ENCODE measurements at places on chromosomes 16 and 17.

DNA sequence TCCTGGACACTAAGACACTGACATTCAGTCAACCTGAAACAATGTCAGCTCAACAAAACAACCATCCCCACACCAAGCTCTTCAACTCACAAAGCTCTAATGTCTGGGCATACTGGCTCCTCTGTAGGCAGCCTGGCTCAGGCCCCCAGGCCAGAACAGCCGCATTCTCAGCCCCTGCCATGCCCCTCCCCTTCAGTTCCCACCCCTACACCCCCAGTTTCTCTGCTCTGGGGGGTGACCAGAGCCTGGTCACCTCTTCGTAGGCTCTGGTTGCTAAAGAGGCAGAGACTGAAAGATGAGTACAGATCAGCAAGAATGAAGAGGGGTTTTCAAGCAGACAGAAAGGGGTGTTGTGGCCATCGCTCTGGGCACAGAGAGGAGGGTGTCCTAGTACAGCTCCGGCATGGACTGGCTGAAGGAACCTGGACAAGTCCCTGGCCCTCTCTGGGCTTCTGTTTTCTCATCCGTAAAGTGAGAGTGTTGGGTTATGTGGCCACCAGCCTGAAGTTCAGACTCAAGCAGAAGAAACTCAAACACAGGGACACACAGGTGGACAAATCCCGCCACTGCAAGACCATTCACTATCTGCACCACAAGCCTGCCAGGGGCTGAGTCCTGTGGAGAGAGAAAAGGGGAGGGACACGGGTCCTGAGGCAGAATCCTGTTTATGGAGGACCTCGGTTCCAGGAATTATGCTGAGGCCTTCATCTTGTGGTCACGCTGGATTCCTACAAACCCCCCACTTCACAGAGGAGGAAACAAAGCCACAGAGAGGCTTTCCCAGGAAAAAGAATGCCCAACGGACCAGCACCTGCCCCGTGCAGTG, 987 bp upstream of the SLC4A1 start:
- no peak for DNase-seq

- DNase-seq = no peak
These were observed 22.9 kb upstream of the APPBP2 start for GRCh38 chr17:60548990-60549389.

GRCh38 chr16:70433458-70434103, 5.3 kb downstream of the ST3GAL2 start:
- no peak for DNase-seq

GRCh38 chr16:84303023-84303422, 8.3 kb downstream of the WFDC1 start:
- DNase-seq = no peak

- peak; percentile 65 for DNase-seq
These were observed 53.7 kb downstream of the SNX20 start for GRCh38 chr16:50627419-50627818.

DNA sequence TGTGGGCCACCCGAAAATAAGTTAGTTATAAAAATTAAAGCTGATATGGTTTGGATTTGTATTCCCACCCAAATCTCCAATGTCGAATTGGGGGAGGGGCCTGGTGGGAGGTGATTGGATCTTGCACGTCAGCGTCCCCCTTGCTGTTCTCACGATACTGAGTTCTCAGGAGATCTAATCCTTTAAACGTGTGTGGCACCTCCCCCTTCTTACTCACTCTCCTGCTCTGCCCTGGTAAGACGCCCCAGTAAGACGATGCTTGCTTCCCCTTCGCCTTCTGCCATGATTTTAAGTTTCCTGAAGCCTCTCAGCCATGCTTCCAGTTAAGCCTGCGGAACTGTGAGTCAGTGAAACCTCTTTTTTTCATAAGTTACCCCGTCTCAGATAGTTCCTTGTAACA, 35.4 kb downstream of the SYCE1L start:
- no peak for DNase-seq

DNA sequence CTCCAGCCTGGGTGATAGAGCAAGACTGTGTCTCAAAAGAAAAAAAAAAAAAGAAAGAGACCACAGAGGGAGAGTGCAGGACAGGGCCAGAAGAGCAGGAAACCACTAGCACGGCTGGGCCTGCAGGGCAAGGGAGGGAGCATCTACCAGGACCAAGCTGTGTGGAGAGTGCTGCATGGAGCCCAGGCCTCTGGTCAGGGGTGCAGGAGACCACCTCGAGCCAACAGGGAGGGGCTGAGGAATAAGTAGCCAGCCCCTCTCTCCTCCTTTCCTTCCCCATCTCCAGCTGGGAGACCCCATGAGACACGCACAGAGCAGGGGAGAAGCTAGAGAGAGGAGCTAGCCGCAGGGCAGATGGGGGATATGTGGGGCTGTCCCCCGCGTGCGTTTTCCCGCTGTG, 67.0 kb upstream of the DNAH17 start:
- no peak for DNase-seq

- no peak for DNase-seq
These were observed 79.0 kb upstream of the SMURF2 start for GRCh38 chr17:64741038-64741641.

DNA sequence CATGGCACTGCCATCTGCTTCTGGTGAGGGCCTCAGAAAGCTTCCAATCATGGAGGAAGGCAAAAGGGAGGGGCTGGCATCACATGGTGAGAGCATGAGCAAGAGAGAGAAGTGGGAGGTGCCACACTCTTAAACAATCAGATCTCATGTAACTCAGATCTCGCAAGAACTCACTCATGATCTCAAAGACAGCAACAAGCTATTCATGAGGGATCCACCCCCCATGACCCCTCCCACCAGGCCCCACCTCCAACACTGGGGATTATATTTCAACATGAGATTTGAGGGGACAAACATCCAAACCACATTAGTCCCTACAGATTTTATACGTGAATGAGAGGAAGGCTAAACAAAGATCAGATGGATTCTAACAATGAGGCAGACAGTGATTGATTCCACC, 8.9 kb upstream of the TMEM132E start:
- DNase-seq = no peak

- DNase-seq = peak; percentile 86
These were observed 5.5 kb downstream of the GAS2L2 start for GRCh38 chr17:35747540-35748017.

- DNase-seq = no peak
These were observed 345.4 kb downstream of the SOX9 start for GRCh38 chr17:72466199-72466598.

DNA sequence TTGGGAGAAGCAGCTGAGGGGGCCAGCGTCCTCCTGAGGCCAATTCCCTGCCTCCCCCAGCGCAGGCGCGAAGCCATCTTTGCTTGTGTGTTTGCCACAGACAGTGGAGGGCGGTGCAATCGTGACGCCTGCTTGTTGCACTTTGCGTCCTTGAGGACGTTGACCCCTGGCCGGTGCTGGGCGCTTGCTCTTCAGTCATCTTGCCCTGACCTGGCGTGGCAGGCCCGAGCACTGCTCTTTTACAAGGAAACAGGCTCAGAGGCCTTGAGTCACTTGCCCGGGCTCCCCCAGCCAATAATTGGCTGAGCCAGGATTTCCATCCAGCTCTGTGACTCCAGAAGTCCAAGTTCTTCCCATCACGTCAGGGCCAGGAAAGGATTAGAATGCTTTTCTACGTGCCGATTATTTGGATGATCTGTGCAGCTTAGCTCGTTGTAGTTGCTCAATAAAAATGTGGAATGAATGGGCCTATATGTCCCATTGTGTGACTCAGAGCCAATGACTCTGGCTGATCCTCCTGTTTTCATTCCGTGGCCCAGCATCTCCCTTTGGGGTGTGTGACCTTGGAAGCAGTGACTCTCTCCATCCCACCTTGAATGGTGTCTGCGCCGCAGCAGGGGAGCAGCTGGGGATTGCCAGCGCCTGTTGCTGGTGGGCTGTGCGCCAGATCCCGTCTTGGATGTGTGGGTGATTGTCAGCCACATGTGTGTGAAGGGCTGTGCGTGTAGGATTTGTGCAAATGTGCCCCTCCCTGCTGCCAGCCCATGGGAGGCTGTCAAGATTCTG, 214.1 kb downstream of the SEC14L1 start:
- DNase-seq = no peak

- no peak for DNase-seq
These were observed 8.6 kb downstream of the CARHSP1 start for GRCh38 chr16:8859913-8860881.

DNA sequence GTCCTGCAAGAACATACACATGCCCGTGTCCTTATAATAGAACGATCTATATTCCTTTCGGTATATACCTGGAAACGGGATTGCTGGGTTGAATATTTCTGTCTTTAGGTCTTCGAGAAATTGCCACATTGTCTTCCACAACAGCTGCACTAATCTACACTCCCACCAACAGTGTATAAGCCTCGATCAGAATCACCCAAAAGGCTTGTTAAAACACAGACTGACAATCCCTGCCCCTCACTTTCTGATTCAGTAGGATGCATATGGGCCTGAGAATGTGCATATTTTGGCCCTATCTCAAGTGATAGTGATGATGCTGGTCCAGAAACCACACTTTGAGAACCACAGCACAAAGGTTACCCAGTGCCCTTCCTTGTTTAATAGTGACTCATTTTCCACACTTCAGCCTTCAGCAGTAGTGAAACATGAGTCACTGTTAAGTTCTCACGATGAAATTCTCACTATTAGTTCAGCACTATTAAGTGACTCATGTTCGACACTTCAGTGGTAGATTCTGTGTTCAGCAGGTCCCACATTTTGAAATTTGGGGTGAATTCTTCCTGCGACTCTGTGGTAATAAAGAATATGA, 215.6 kb downstream of the GRIN2A start:
- no peak for DNase-seq

- no peak for DNase-seq
These were observed 16.0 kb upstream of the HEATR6 start for GRCh38 chr17:60094754-60095153.

DNA sequence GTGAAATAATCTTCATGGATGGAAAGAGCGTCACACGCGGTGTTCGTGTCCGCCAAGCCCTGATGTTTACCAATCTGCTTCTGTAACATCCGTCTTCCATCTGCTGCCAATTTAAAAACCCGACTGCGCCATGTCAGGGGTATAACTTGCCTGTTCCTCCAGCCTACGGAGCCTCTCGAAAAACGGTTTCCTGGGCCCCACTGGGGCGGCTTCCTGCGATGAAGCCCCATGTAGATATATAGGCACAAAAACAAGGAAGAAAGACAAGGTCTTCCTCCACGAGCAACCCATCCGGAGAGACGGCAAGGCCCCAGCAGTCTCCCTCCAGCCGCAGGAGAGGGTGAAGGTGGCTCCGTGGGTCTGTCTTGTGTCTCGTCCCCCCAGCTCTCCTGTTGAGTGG, at the start of gene PTX4:
TSS of gene PTX4 (minus strand) at position 326 of the 400 bp plus-strand sequence. CDS start at position 291, 35 bp downstream.
- DNase-seq = no peak

DNA sequence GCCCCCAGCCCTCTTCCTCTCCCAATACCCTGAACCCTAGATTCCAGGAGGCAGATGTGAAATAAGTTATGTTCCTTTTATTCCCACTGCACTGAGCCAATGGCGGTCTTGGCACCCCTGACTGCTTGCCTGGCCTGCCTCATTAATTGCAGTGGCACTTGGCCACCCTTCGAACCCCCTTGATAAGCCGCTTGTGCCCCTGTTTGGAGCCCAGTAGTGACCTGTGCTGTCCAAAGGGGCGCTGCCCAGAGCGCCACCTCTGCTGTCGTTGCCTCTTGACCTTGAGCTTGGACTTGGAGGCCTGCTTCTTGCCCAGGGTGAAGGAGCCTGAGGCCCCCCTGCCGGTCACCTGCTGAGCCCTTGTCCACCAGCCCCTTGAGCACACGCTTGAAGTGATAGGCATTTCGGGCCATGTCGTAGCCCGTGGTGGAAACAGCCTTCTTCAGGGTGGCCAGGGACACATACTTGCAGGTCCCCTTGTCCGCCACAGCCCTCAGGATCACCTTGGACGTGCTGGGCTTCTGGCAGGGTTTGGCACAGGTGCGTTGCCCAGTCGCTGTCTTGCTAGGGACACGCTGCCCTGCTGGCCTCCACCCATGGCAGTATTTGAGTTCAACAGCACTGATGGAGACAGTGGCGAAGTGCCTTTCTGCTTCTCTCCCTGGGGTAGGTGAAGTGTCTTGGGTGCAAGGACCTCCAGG, 5.7 kb downstream of the SGCA start:
- DNase-seq = no peak

DNA sequence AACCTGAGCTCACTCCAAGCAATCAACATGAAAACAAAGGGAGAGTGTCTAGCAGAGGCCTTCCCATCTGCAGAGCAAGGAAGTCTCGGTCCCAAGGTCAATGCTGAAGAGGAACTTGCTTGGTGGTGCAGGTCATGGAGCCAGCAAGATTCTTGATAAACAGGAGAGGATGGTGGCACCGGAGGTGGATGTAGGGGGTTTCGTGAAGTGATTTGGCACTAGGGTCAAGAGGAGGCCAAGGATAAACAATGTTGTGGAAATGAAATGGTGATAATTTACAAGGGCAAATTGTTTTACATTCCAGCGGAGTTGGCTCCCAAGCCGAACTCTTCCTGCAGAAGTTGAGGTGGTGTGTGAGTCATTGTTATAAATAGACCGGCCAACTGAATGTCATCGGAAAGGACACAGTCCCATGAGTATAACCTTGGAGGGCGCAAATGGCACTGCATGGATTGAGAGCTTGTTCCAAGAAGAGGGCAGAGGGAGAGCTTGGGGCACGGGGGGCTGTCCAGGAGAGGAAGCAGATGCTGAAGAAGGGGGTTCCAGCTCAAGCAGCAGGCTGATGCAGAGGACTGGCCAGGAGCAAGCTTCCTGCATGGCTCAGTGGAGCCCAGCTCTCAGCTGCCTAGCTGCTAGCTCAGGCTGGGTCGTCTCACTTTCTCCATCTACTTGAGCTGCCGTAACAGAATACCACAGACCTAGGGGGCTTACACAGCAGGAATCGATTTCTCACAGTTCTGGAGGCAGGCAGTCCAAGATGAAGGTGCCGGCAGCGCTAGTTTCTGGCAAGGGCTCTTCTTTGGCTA, 136.6 kb downstream of the COPRS start:
- no peak for DNase-seq

DNA sequence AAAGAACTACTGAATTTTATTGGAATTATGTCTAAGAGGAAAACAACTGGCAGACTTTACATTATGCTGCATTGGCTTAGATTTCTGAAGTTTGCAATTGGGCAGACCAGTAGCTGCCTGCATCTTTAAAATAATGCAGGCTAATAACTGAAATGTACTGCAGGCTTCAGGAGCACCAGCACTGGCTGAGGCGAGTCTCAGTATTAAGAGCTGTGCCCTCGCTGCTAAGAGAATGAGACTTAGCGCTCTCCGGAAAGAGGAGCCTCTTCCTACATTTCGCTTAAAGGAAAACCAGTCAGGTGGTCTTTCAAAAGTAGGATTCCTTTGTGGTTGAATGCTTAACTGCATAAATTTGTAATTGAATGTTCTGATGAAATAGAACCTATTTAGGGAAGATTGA, 885 bp downstream of the CNTNAP4 start:
- no peak for DNase-seq

- DNase-seq = peak; percentile 56
These were observed 7.3 kb downstream of the THRA start for GRCh38 chr17:40069751-40070708.

- DNase-seq = no peak
These were observed 72.1 kb downstream of the PDPK1 start for GRCh38 chr16:2609827-2610470.

DNA sequence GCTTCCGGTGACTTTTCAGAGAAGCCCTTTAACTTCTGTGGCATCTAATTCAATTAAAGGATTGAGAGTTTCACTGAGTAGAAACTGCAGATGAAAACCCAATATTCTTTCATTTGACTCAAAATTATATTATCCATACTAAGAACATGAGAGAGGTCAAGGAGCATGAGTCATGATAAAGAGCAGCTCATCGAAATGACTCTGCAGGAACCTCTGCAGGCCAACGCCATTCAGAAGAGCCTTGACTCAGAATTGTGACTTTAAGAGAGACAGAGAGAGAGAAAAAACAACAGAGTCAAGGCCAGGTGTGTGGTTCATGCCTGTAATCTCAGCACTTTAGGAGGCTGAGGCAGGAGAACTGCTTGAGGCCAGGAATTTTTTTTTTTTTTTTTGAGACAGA, 417.2 kb upstream of the XYLT1 start:
- no peak for DNase-seq

Data from CD8-positive, alpha-beta T cell (primary cell).